ENCODE measurements at places on chromosomes 4 and X.

DNA sequence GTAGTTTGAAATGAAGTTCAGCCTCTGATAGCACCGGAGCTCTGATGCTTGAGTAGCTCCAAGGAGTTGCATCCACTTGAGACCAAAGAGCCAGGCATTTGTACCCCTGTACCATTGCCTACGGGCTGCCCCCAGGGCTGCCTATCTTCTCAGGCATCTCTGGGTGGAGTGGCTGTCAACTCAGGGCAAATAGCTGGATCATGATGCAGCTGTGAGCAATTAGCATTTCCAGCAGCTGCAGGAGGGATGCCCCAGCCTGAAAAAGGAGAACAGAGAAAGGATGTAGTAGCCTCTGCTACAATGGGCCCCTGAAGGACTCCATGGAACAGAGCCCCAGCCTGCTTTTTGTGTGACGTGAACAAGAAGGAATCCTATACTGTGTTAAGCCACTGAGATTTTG, 492.6 kb downstream of the BCOR start:
- DNase-seq: peak; percentile 35

GRCh38 chr4:117637347-117637746, 396.9 kb upstream of the NDST3 start:
- DNase-seq: no peak

- no peak for DNase-seq
Measured at GRCh38 chr4:54038056-54038455, 26.3 kb downstream of the CHIC2 start.

GRCh38 chr4:141739636-141740035, 103.3 kb downstream of the IL15 start:
- peak; percentile 79 for DNase-seq

- no peak for DNase-seq
Measured at GRCh38 chrX:38660395-38661102, 99.2 kb downstream of the TSPAN7 start.

DNA sequence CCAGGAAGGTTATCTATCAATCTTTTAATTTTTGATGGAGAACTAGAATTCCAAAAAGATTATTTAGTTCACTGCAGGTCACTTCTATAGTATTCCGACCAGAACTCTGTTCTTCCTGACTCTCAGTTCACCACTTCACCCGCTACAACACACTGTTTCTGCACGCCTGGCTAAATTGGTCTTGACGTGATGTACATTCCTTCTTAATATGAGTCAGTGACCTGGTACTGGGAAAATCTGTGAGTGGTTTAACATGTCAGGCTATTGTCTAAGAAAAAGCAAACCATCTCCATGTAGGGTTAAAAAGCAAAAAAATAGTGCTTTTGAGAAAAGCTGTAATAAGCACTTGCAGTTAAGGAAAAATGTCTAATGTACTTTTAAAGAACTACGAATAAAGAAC, 120.4 kb downstream of the NDST3 start:
- peak; percentile 83 for DNase-seq
